Activated T-cell treated with anti-CD3 and anti-CD28 coated beads, Interleukin-2, amount 50 U/mL, for 24 hours (primary cell): ENCODE measurements at places on chromosomes 2 and 18.

DNA sequence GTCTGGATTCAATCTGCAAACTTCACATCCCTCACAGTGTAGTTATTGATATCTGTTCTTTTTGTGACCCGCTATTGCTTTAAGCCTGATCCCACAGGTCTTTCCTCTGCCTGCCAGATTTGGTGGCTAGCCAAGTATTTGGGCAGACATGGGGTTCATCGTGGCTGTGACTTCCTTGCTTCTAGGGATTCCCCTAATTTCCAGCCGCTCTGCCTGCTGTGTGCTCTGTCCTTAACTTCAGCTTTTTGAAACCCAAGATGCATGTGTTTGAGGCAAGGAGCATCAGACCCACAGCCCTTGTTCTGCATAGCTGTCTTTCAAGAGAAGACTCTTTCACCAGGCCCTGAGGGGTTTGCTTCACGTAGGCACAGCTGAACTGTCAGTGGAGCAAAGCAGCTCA, 54.2 kb downstream of the NCAPH start:
- DNase-seq: no peak

- no peak for DNase-seq
Measured at GRCh38 chr18:59848002-59848401, 51.8 kb upstream of the PMAIP1 start.

GRCh38 chr2:8306530-8307351, 375.1 kb upstream of the ID2 start:
- DNase-seq: no peak

GRCh38 chr2:234917211-234917975, 34.4 kb upstream of the SH3BP4 start:
- DNase-seq: no peak

DNA sequence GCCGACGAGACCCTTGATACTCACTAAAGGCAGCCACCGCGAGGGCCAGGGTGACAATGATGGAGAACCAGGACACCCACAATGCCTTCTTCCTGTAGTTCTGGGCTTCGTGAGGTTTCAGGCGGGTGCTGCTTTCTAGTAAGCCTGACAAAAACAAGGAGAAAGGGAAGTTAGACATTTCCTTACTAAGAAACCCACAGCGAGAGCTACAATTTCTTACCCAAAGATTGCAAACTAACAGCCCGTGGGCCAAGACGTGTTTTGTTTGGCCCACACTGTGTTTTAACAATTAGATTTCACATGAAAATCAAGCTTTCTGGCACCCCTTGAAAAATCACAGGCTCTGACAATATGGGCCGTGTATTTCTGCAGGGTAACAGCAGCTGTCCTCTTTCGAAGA, 5.6 kb downstream of the TMEM163 start:
- DNase-seq: no peak

DNA sequence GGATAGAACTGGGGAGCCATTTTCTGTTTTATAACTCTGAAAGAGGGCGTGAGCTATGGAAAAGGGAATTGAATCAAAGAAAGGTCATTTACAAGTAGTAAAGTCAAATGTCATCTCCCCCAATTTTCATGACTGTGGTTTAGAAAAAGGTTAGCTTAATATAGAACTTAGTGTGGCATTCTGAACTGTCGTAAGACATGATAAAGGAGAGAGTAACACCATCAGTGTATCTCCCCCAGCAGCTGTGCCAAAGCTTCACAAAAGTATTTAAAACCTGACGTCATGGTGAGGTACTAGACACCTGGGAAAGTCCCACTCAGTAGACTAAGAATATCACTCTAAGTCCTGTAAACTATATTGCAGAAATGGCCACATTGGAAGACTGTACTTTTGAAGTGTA, 5.8 kb upstream of the IKZF2 start:
- no peak for DNase-seq

DNA sequence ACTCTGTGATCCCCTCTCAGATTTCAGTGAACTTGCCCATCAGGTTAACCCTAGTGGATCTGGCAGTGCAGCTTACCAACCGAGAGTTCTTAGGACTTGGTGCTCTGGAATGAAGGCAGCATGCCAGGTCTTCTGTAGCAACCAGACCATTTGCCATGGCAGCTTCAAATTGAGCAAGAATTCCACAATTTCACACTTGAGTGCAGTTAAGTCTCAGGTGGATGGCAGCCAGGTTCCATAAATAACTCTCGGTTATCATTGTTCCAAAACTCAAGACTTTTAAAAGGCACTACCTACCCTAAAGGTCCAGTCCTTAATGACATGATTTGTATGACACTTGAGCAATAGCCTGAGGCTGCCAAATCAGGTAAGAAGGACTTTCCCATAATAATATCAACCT, 48.1 kb downstream of the GALNT3 start:
- DNase-seq: no peak

DNA sequence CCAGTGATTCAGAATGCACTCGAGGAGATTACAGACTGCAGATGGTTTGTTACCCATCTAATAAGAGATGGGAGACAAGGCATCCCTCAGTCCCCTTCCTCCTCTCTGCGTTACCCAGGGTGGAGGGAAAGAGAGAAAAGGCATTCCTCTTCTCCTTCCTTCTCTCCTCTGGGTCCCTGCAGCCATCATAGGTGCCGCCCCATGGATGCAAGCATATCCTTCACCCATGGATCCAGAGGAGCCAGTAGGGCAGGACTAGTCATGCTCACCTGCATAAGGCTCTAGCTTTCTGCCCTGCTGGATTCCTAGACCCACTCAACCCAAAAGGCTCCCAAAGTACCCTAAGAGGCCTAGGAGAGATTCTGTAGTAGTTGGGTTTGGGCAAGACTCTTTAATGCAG, 20.4 kb downstream of the CMPK2 start:
- no peak for DNase-seq

- no peak for DNase-seq
Measured at GRCh38 chr2:230790981-230791380, 73.8 kb upstream of the ITM2C start.

GRCh38 chr2:28895189-28895893, 874 bp downstream of the WDR43 start:
- DNase-seq: peak; percentile 80

GRCh38 chr2:60505240-60505879, 48.1 kb downstream of the BCL11A start:
- no peak for DNase-seq

- DNase-seq: no peak
Measured at GRCh38 chr2:131035826-131036231, 57.4 kb downstream of the FAM168B start.

GRCh38 chr2:159894145-159894838, 96.3 kb upstream of the CD302 start:
- DNase-seq: no peak

DNA sequence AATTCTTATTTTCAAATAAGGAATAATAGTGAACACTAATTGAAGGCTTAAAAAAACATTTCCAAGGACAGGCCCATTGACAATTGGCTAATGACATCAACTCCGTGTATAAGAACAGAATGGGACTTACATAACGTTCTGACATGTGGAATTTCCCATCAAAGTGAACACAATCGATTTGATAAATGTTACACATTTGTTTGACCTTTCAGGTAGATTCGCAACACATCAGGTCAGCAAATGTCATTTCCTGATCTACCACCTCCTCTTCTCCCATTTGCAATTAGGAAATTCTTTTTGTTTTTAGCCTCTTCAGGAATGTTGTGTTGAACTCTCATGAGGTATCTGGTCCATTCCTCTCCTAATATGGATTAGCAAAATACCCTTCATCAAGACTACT, 292.9 kb upstream of the SLC14A2 start:
- DNase-seq: no peak

GRCh38 chr2:99350194-99350593, 13.0 kb downstream of the EIF5B start:
- no peak for DNase-seq

- DNase-seq: no peak
Measured at GRCh38 chr18:76351961-76352581, 143.0 kb downstream of the ZNF516 start.

GRCh38 chr2:62264186-62264585, 68.3 kb downstream of the B3GNT2 start:
- DNase-seq: no peak

- no peak for DNase-seq
Measured at GRCh38 chr2:174192664-174193063, 55.7 kb downstream of the OLA1 start.

DNA sequence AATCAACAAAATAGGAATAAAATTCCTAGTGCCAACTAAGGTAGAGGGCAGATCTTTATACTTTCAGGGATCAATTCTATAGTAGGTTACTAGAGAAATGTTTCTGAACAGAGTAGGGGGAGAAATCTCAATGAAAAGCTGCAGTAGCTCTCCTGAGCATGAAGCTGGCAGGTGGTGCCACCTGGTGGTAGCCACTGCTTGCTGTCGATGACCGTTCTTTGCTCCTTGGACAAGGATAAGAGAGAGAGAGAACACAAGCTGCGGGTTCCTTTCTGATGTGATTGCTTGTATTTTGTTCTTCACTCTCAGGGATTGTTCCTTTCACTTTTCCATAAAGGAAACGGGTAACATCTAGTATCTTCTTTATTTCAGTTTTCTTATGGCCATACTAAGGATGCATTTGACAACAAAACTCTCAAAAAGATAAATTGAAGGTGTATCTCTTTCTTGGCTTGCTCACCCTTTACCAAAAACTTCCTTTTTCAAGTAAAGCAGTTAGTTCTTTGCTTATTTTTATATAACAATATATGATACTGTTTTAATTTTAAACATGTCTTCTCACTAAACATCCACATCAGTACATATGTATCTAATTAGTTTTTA, 18.6 kb upstream of the MRPL19 start:
- DNase-seq: peak; percentile 67

GRCh38 chr18:48667276-48668254, 128.7 kb downstream of the CTIF start:
- DNase-seq: peak; percentile 8
